Activated CD8-positive, alpha-beta memory T cell treated with anti-CD3 and anti-CD28 coated beads for 48 hours (primary cell): ENCODE measurements at places on chromosomes 12 and 14.

DNA sequence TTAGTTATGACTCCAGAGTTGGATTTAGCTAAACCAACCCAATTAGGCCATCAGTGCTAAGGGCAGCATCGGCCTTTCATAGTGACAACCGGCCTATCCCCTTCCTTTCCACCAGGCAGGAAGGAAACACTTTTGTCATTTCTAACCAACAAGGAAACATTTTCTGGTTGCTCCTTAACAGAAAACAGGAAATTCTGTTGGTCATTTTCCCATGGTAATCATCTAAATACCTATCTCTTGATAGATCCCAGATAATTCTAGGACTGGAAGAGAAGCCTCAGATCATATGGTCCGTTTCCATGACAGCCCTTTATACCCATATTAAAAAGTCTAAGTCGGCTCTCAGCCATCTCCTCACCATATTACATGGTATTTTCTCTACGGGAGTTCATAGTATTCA, 79.2 kb upstream of the USP44 start:
- DNase-seq: no peak

DNA sequence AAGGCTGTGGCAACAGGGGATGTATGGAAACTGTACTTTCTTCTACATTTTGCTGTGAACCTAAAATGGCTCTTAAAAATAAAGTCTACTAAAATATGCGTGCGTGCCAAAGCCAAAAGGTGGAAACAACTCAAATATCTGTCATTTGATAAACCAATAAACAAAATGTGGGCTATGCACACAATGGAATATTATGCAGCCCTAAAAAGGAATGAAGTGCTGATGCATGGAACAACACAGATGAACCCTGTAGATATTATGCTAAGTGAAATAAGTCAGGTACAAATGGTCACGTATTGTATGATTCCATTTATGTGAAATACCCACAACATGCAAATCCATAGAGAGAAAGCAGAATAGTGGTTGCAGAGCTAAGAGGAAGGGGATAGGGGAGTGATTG, 8.0 kb downstream of the CACNA2D4 start:
- no peak for DNase-seq

DNA sequence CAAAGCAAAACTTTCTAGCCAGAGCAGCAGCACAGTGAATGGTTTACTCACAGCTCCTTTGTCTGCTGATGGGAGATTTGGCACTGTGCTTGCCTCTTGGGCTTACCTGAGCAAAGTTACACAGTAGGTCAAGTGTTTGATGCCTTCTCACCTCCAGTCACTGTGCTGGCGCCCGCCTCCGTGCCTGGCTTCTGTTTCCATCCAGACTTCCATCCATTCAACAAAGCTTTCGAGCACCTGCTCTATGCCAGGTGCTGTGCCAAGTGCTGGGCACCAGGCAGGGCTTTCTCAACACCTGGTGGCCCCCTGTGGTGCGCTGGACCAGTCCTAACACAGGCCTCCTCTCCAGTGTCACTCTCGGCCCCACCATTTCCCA, 199.2 kb upstream of the EEA1 start:
- DNase-seq: no peak

DNA sequence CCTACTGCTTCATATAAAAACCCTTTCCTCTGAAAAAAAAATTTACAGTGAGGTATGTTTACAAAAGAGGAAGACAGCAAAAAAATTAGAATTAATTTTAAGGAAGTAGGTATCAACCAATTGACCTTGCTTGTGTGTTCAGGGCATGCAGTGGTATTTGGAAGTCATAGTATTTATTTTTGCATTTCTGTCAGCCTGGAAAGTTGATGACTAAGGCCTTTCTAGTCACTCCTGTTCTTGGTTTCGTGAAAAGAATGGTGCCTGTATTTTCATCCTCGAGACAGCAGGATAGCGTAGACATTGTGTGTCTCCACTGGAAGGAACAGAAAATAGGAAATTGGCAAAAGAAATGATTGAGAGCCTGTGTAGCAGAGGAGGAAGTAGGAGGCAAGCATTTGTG, 24.5 kb downstream of the SLC16A7 start:
- no peak for DNase-seq

GRCh38 chr14:99158150-99158549, 113.8 kb downstream of the BCL11B start:
- DNase-seq: no peak

DNA sequence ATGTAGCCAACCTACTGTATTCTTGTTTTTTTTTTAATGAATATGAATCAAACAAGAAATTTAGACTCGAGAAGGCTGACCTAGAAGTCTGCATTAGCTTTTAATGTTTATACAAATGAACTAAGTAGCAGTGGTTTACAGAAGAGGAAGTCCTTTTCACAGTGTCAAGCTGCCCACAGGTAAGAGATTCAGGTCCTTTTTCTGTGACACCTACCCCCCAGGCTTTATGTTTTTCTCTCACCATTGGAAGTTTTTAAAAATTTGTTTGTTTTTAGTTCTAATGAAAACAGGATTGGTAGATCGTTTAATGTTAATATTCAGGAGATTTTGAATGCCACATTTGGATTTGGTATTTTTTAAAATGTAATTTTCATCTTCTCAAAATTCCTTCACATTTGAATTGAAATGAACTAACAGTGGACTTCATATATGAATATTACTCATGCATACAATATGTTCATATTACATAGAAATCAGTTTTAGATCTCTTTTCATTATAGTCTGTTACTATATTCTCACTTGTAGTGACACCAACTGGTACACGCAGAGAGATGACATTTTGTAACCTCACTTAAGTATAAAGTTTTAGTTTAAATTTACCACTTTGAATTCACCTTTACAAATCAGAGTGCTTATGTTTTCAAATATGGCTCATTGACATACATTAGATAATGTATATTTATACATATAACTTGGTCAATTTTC, 29.7 kb downstream of the ATF7IP start:
- DNase-seq: no peak

- no peak for DNase-seq
Observed at GRCh38 chr12:102433304-102433703, 47.1 kb downstream of the IGF1 start.

GRCh38 chr14:57583396-57583795, 89.7 kb upstream of the CCDC198 start:
- DNase-seq: no peak

DNA sequence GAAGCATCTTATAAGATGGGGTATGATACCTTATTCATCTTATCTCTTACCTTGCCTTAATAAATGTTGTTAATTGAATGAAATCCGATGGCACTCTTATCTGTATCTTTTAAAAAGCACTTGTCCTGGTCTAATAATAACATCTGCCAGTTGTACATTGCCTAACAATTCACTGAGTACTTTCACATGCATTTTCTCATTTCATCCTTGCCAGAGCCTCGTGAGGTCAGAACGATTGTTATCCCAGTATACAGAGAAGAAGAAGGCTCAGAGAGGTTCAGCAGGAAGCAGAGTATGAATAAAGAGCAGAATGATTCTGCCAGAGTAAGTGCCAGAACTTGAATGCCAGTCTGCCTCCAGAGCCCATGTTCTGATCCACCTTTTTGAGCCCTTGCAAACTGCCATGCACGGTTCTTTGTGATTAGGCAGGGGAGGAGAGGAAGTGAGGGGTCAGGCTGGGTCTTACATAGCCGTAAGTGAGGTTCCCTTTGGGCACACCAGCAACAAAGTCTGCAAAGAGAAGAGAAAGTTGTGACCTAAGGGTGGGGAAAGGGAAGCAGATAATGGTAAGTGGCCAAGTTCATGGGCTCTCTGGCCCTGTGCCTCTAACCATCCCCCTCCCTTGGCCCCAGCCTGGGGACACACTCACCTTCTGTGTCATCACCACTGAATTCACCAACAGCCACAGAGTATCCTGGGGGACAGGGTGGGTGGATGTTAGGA, 11.7 kb downstream of the ITGA5 start:
- DNase-seq: no peak

DNA sequence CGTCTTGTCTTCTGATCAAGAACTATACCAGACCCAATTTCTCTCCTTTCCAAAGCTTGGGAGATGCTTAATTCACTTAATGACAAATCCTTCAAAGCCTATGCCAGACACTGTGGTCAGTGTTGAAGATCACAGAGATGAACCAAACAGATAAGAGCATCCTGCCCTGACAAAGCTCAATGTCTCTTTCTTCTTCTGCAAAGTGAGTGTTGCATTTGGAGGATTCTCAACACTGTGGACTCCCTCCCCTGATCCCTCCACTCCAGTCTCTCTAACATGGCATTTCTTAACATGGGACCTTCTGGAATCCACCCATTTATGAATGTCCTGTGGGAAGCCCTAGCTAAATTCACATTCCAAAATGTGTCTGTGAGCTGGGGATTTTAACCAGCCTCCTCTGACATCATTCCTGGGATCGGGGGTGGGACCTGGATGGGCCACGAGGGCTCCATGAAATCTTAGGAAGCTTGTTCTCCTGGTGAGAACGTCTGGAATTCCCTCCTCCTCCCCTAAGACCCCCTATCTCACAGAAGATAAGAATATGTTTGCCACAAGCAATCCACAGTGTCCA, 20.3 kb downstream of the SYNE3 start:
- no peak for DNase-seq

GRCh38 chr12:673849-674248, 10.6 kb upstream of the NINJ2 start:
- DNase-seq: no peak

- no peak for DNase-seq
Observed at GRCh38 chr14:67934087-67934486, 114.5 kb downstream of the RAD51B start.

GRCh38 chr12:41956353-41956752, 188.3 kb downstream of the GXYLT1 start:
- no peak for DNase-seq

DNA sequence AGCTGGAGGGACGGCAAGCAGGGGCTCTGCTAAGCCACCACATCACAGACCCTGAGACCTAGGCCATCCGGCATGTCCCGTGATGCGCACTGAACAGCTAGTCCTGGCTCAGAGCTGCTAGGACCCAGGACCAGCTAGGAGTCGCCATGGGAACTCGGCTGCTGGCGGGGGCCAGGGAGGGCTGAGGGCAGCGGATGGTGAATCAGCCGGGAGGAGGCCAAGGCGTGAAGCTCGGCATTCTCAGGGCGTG, 5.1 kb downstream of the AHNAK2 start:
- DNase-seq: no peak

DNA sequence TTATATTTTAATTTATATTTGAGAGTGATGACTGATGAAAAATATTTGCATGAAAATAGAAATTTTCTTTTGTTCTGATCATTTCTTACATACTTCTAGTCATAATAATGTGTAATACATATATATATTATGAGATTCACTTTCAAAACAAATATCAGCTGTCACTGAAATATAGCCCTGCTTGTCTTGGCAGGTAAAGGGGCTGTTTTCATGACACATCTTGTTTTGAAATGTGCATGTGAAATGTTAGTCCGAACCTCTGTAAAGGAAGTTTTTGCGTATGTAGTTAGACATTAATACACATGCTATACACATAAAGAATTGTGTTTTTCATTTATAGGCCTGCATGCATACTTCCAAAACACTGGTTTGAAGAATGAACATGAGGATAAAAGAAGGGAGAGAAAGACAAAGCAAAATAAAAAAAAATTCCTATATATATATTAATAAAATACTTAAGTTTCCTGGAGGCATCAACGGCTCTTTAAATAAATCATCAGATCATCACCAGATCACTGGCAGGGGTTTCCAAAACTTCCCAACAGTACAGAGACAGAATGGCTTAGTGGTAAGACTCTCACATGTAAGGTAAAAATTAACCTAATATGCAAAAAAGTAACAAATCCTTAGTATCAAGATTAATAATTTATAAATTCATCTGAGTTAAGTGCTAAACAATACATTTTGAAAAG, 60.1 kb downstream of the SEL1L start:
- DNase-seq: no peak

DNA sequence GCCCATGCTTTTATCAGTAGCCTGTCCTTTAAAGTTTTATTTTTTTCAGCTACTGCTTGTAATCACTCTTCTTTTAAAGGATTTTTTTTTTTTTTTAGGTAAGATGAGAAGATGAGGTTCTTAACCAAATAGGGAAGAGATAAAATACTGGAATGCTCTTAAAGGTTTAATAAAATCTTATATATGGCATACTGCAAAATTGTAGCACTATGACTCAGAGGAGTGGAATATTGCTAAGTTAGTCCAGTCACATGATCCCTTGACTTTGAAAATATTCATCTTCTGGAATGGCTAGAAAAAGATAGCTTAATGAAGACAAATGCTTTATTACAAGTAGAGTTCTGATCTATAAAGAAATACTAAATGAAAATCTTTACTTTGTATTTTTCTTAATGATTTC, 116.6 kb downstream of the NAV3 start:
- DNase-seq: no peak

GRCh38 chr12:85627584-85627983, 208.6 kb downstream of the RASSF9 start:
- no peak for DNase-seq

- no peak for DNase-seq
Observed at GRCh38 chr14:37546621-37547447, 48.2 kb downstream of the FOXA1 start.
